Activated T-helper 17 cell treated with anti-CD3 and anti-CD28 coated beads, Interleukin-2, amount 50 U/mL, for 72 hours (primary cell): ENCODE measurements at places on chromosomes 1 and 21. TPM values are rescaled to one million over a fixed set of nuclear protein-coding genes. Genes with fewer than 3 reads are reported as not detected.

DNA sequence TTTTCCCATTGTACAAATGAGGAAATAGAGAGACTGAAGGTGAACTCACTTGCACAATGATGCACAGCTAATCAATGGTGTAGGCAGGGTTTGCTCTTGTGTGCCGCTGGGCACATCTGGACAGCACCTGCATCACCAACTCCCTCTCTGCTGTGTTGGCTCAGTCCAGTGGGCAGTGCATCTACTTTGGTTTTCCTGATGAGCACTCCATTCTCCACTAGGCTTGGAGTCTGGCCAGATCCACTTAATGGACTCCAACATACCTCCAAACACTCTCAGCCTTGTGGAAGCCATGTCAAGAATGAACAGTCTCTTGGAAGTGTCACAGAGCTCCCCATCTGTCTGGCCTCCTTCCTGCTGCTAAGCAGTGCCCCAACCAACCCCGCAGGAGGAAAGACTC is 152.2 kb downstream of the HIVEP3 start:
- ATAC-seq, result no peak

GRCh38 chr1:198320759-198321158 is 164.0 kb downstream of the NEK7 start:
- ATAC-seq, result no peak

GRCh38 chr1:155813672-155814071 is 43.3 kb downstream of the GON4L start:
- ATAC-seq, result no peak

- ATAC-seq, result no peak
Measured at GRCh38 chr1:94004924-94005323, 95.7 kb upstream of the GCLM start.

DNA sequence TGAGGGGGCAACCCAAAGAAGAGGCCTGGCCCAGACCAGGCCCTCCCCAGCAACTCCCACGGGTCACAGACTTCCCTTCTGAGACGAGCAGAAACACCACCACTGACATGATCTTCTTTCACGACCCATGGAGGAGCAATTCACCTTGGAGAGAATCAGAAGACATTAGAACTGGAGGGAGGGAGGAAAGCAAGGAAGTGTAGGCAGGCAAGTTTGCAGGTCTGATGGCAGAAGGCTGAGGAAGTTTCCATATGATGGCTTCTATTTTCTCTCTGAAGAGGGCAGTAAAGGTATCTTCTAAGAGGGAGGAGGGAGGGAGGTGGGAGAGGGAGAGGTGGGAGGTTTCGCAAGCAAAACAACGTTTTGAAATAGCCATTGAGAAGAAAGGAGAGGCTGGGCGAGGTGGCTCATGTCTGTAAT is 1.4 kb upstream of the UBXN10 start:
- ATAC-seq, result no peak

- no peak for ATAC-seq
Measured at GRCh38 chr1:87880764-87881163, 552.1 kb downstream of the LMO4 start.

GRCh38 chr1:165857046-165857801 is 29.8 kb downstream of the UCK2 start:
- ATAC-seq, result no peak

Gene PRELP
- total RNA-seq, result not detected
